ENCODE measurements at places on chromosomes 2 and 18.

GRCh38 chr18:7332452-7332851 is 101.6 kb downstream of the LRRC30 start:
- H3K4me3 ChIP-seq: no peak overlapping the region
- no peak for DNase-seq
- no peak overlapping the region for H3K27ac ChIP-seq
- peaks cover 4% of the 10 kb centered on the region for H3K36me3 ChIP-seq

GRCh38 chr18:23585007-23585871 is 1.1 kb downstream of the NPC1 start:
- peaks cover 4% of the 10 kb centered on the region for H3K27me3 ChIP-seq
- peak overlapping the region; percentile 94 for H3K4me3 ChIP-seq
- no peaks in the 10 kb centered on the region for H3K36me3 ChIP-seq
- peaks cover 7% of the 10 kb centered on the region for H3K4me1 ChIP-seq

DNA sequence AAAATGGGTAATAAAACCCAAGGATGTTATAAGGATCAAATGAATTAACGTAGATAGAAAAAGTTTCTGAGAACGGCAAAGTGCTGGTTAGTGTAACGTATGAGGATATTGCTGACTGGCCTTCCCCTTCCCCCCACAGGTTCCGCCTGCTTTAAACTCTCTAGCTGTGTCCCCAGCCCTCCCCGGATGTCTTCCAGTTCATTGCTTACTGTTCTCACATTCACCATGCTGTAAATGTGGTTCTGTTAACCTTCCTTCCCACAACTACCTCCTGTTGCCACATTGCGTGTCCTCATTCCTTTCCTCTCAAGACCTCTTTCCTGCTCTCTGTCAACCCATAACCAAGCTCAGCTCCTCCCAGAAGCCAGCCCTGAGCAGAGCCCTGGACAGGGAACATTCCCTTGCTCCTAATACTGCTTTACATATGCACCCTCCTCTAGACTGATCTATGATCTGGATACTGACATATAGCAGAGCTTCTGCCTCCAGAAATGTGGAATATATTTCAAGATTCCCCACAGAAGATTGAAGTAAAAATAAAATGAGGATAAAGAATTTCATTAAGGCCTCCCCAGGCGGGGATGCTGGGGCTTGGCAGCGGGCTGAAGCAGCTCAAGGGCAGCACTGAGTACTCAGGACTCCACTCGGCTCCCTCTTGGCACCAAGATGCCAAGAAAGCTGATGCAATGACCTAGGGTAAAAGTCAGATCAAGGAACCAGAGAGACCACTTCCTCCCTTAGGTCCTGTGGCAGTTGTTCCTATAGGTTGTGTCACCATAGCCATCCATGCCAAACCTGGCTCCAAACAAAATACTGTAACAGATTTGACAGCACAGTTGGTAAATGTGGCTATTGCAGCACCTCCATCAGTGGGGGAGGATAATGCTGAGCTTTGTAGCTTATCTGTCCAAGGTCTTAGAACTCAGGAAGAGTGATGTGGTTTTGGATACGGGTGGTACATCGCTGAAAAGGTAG is 136.4 kb upstream of the PIK3C3 start:
- H3K27ac ChIP-seq: no peak overlapping the region
- no peak for DNase-seq
- no peaks in the 10 kb centered on the region for H3K27me3 ChIP-seq
- no peaks in the 10 kb centered on the region for H3K4me1 ChIP-seq
- no peak overlapping the region for H3K4me3 ChIP-seq

DNA sequence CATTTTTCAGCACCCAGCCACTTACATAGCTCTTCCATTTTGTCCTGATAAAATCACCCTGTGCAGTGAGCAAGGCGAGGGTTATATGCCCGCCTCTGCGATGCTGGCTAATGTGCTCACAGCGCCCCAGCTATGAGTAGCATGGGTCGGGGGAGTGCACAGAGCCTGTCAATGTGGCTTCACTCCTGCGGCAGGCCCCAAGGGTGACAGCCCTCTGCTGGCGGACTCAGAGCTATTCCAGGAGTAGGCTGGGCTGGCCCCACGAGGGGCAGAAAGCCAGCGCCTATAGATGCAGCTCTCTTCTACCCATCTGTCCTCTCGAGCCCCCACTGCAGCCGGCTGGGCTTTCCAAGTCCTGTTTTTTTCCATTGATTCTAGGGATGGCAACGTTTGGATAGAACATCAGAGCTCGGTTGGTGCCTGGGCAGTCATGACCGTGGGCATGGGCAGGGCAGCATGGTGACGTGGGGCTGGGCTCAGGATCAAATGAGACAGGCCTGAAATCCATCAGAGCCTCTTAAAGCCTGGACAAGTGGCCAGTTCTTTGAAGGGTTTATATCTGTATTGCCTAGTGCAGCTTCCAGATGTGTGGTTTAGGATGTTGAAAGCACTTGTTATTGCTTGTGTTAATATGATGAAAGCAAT is 134.7 kb downstream of the MCFD2 start:
- DNase-seq: peak; percentile 76
- H3K27me3 ChIP-seq: no peaks in the 10 kb centered on the region
- no peak overlapping the region for H3K4me3 ChIP-seq
- no peak overlapping the region for H3K27ac ChIP-seq
- H3K36me3 ChIP-seq: peaks cover 8% of the 10 kb centered on the region
- peaks cover 11% of the 10 kb centered on the region for H3K4me1 ChIP-seq

GRCh38 chr2:144466637-144467036 is 53.3 kb downstream of the ZEB2 start:
- H3K27me3 ChIP-seq: no peaks in the 10 kb centered on the region
- H3K36me3 ChIP-seq: no peaks in the 10 kb centered on the region
- no peak overlapping the region for H3K4me3 ChIP-seq
- peak overlapping the region; percentile 1 for H3K27ac ChIP-seq

GRCh38 chr2:222208010-222208690 is 90.6 kb downstream of the PAX3 start:
- no peak for DNase-seq
- no peak overlapping the region for H3K4me3 ChIP-seq
- H3K36me3 ChIP-seq: no peaks in the 10 kb centered on the region
- no peak overlapping the region for H3K27ac ChIP-seq

DNA sequence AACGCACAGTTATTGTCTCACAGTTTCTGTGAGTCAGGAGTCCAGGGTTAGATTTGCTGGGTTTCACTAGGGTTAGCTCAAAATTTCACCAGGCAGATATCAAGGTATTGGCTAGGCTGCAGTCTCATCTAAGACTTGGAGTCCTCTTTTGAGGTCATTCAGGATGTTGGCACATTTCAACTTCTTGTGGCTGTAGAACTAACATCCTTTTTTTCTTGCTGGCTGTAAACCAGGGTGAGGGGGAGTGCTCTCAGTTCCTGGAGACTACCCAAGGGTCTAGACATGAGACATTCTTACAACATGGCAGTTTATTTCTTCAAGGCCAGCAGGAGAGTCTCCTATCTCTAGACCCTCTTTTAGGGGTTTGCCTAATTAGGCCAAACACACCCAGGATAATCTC is 12.8 kb upstream of the CAVIN2 start:
- H3K36me3 ChIP-seq: no peaks in the 10 kb centered on the region
- DNase-seq: no peak
- H3K4me3 ChIP-seq: no peak overlapping the region
- H3K27ac ChIP-seq: no peak overlapping the region
- H3K27me3 ChIP-seq: no peaks in the 10 kb centered on the region

- no peak overlapping the region for H3K4me3 ChIP-seq
- H3K4me1 ChIP-seq: peaks cover 4% of the 10 kb centered on the region
- peak; percentile 22 for DNase-seq
- no peaks in the 10 kb centered on the region for H3K27me3 ChIP-seq
- no peak overlapping the region for H3K27ac ChIP-seq
Measured at GRCh38 chr18:46623541-46623940, 33.5 kb downstream of the LOXHD1 start.

- peaks cover 5% of the 10 kb centered on the region for H3K36me3 ChIP-seq
- H3K4me1 ChIP-seq: peaks cover 11% of the 10 kb centered on the region
- peak; percentile 98 for DNase-seq
- H3K4me3 ChIP-seq: peak within 1 kb of the TSS; percentile 93
Measured at GRCh38 chr2:219218732-219219701, at the start of gene ABCB6. Gene ABCB6, minus strand, starts transcription at chr2:219218958. Its CDS starts 285 bp downstream, at chr2:219218673.

- no peak overlapping the region for H3K4me3 ChIP-seq
- DNase-seq: no peak
- no peaks in the 10 kb centered on the region for H3K36me3 ChIP-seq
- no peak overlapping the region for H3K27ac ChIP-seq
- H3K4me1 ChIP-seq: peaks cover 9% of the 10 kb centered on the region
- H3K27me3 ChIP-seq: no peaks in the 10 kb centered on the region
Measured at GRCh38 chr2:232052591-232052990, 91.1 kb downstream of the DIS3L2 start.

DNA sequence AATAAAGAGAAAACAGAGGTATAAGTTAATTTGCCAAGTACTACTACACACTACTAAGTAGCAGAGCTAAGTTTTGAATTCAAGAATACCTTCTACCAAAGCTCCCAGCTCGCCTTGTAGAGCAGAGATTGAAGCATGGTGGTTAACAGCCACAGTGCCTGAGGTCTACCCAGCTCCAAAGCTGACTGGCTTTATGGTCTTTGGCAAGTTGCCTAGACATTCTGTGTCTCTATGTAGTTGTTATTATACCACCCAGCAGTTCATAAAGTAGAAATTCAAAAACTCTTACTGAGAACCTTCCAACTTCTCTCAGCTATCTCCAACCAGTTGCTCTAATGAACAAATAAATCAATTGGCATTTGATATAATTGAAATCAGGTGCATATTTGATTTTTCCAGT is 87.8 kb downstream of the PDE11A start:
- no peaks in the 10 kb centered on the region for H3K27me3 ChIP-seq
- no peaks in the 10 kb centered on the region for H3K36me3 ChIP-seq
- no peaks in the 10 kb centered on the region for H3K4me1 ChIP-seq
- DNase-seq: no peak
- no peak overlapping the region for H3K4me3 ChIP-seq

GRCh38 chr2:174840436-174840835 is 76.2 kb upstream of the CHRNA1 start:
- peak overlapping the region; percentile 2 for H3K27ac ChIP-seq
- H3K36me3 ChIP-seq: no peaks in the 10 kb centered on the region
- H3K4me1 ChIP-seq: peaks cover 54% of the 10 kb centered on the region
- DNase-seq: no peak
- H3K27me3 ChIP-seq: no peaks in the 10 kb centered on the region
- peak overlapping the region; percentile 34 for H3K4me3 ChIP-seq

DNA sequence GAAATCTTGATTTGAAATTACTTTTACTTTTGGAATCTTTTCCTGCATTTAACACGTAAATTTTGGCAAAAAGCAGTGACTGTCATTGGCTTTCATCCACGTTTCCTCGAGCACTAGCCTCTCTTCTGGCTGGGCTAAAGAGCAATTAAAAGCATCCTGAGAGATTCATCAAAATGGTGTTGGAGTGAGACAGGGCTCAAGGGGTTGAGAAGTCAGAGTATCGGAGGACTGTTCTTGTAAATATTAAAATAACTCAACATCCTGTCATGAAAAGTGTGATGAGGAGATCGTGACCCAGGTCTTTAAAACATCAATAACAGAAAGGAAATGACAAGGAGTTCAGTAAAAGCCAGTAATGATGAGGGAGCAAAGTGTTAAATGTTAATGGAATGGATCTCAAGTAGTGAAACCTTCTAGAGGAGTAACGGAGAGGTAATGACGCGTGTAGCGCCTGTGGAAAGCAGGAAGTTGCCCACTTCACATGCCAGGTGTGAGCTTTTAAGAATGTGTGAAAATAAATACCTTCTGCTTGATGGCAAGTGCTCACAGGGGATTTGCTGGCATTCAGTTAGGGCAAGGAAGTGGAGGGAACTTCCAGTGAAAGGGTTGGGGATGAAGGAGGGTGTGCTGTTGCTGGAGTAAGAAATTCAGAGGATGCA is 754.4 kb downstream of the ADCYAP1 start:
- peaks cover under 1% of the 10 kb centered on the region for H3K27me3 ChIP-seq
- no peak for DNase-seq
- H3K27ac ChIP-seq: peak overlapping the region; percentile 13
- no peaks in the 10 kb centered on the region for H3K36me3 ChIP-seq

DNA sequence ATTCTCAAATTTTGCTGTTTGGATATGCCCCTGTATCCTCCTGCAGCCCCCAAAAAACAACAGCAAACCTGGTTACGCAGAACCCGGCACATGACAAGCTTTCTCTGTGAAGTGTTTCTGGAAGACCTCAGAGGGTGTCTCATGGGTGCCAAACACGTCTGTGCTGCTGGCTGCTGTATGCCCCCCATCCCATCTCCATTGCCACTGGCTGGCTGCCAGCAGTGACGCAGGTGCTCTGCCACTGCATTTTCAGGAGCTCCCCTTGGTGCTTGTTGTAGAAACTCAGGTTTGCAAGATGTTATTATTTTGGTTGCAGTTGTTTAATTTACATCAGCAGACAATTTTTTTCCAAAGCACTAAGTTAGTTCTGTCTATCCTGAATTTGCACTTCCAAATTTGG is 166.4 kb upstream of the FANCL start:
- no peak overlapping the region for H3K4me3 ChIP-seq
- DNase-seq: no peak
- H3K36me3 ChIP-seq: no peaks in the 10 kb centered on the region
- no peak overlapping the region for H3K27ac ChIP-seq
- H3K27me3 ChIP-seq: no peaks in the 10 kb centered on the region
- no peaks in the 10 kb centered on the region for H3K4me1 ChIP-seq

- H3K36me3 ChIP-seq: peaks cover 38% of the 10 kb centered on the region
- H3K4me3 ChIP-seq: no peak overlapping the region
- DNase-seq: no peak
- no peaks in the 10 kb centered on the region for H3K4me1 ChIP-seq
- H3K27me3 ChIP-seq: peaks cover under 1% of the 10 kb centered on the region
Measured at GRCh38 chr2:109440499-109441156, 173.1 kb downstream of the SEPTIN10 start.

DNA sequence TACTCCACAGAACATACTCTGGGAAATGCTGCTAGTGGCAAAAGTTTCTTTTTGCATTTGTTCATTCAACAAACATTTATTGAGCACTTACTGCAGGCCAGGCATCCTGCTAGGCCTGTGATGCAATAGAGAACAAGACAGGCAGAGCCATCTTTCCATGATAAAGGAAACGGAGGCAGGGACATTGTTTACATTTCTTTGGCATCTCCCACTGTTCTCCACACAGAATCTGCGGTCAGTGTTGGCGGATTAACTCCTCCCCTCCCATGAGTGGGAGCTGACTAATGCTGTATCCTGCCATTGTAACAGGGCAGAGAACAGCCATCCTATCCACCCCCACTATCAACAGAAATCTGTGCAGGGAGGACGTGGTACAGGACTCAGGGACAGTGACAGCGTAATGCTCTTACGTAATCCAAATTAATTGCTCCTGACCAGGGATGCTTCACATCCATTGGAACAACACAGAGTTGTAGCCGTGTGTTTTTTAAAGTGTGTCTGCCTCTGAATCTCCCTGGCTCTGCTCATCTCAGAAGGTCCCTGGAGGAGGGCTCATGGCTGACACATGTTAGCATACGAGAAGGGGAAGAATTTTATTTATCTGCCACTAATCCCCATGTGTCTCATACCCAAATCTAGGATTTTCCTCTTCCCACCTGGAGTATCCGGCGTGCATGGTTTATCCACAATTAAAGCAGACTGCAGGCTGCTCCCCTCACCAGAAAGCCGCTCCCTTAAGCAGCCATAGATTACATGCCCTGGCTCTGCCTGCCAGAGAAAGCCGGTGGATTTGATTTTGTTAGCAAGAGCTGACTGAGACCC is 32.3 kb downstream of the STEAP3 start:
- peaks cover 11% of the 10 kb centered on the region for H3K4me1 ChIP-seq
- H3K27me3 ChIP-seq: peaks cover 4% of the 10 kb centered on the region
- H3K4me3 ChIP-seq: no peak overlapping the region
- H3K27ac ChIP-seq: peak overlapping the region; percentile 89

GRCh38 chr2:212147921-212148513 is 390.6 kb downstream of the ERBB4 start:
- H3K36me3 ChIP-seq: no peaks in the 10 kb centered on the region
- H3K27me3 ChIP-seq: no peaks in the 10 kb centered on the region
- no peak overlapping the region for H3K27ac ChIP-seq
- H3K4me1 ChIP-seq: no peaks in the 10 kb centered on the region
- DNase-seq: no peak
- H3K4me3 ChIP-seq: no peak overlapping the region

All from glutamatergic neuron (in vitro differentiated cells).